Stimulated activated CD8-positive, alpha-beta memory T cell treated with anti-CD3 and anti-CD28 coated beads, Interleukin-7, amount 100 ng/mL, for 4 hours (primary cell): ENCODE measurements at places on chromosomes 16 and 17.

GRCh38 chr17:53655591-53655990, 167.1 kb upstream of the KIF2B start:
- DNase-seq = no peak

DNA sequence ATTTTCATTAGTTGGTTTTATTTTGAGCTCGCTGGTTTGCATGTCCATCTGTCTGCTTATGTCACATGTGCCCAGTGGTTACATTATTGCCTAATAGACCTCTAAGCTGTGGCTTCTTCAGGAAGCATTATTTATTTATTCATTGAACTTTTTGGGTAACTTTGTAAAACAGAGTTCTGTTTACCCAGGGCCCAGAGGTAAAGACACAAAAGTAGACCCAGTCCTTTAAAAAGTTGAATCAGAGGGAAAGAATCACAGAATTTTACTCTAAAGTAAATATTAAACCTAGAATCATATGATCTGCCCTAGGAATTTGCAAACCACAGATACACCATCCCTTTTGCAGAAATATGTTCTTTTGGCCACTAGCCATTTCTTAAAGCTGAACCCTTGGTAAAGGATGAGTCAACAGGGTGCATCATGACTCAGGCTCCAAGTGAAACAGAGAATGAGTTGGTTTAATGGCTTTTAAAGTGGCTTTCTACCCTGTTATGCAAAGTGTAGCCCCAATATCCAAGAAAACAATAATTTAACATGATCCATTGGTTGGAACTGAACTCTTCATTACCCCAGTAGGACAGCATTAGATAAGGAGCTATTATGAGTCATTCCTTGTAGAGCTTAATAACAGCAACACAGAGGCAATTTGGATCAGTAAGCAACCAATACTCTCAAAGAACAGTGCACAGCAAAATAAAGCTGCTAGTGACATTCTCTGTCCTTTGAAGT, 236.3 kb downstream of the KCNJ2 start:
- DNase-seq = no peak

GRCh38 chr17:61261001-61261637, 138.5 kb upstream of the TBX2 start:
- no peak for DNase-seq

DNA sequence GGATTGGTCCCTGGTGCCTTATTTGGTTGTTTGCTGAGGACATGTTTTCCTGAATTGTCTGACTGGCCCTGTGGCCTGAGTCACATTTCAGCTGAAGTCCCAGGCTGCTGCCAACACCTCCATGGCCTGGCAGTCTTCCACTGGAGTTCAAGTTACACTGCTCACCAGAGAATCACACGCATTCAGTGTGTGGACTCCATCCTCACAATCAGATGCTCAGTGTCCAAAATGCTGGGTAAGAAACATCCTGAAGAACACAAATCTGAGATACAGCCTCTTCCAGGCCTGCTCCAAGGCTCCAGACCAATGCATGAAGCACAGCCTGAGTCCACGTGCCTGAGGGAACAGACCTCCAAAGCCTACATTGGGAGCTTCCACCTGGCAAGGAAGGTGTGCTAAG, 19.2 kb downstream of the CD300LB start:
- DNase-seq = no peak

- DNase-seq = no peak
Observed at GRCh38 chr17:49333804-49334203, 28.2 kb downstream of the ZNF652 start.

GRCh38 chr17:66301864-66302741, at the start of gene PRKCA:
Gene PRKCA (plus strand): TSS chr17:66302613.
- peak; percentile 65 for DNase-seq

DNA sequence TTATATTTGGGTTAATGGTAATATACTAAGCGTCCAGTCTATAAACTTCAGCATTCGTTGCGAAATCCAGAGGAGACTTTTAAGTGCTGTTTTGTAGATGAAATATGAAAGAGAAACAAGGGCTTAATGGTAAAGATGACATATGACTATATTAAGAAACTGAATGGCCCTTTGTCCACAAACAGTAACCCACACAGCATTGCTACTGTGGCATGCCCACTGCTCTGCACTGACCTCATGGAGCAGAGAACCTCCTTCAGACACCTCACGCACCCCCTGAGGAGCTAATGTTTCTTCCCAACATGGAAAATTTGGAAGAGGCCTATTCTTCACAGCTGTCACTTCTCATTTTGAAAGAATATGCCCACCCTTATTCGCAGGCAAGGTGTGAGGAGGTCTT, 26.7 kb downstream of the ASPA start:
- no peak for DNase-seq

GRCh38 chr17:79830303-79830702, 8.9 kb downstream of the CBX4 start:
- no peak for DNase-seq

- DNase-seq = no peak
Observed at GRCh38 chr17:14605267-14605599, 304.4 kb downstream of the HS3ST3B1 start.

DNA sequence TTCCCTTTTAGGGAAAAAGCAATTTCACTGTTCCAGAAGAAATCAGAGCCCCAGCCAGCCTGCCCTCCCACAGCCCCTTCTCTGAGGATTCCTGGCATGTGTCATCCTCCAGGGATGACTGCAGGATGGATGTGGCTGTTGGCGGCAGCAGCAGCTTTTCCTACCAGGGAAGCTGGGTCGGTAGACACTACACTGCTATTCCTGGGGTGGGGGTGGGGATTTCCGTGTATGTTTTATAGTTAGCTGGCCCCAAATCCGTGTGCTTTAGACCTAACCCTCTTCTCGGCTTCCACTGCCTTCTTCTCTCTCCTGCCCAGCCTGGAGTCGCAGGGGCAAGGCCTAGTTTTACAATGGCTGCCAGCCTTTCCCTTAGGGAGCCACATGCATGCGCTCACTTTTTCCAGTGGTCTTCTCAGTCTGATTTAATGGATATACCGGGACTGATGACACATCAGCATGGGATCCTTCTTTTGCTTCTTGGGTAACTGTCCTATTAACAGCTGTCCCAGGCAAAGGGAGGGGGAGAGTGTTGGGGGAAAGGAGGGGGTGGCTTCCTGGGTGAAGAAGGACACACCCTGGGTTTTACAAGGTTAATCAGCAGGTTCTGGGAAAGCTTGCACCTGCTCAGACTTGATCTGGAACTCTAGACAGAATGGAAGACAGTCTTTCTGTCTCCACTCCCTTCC, 2.7 kb upstream of the NFE2L1 start:
- no peak for DNase-seq

DNA sequence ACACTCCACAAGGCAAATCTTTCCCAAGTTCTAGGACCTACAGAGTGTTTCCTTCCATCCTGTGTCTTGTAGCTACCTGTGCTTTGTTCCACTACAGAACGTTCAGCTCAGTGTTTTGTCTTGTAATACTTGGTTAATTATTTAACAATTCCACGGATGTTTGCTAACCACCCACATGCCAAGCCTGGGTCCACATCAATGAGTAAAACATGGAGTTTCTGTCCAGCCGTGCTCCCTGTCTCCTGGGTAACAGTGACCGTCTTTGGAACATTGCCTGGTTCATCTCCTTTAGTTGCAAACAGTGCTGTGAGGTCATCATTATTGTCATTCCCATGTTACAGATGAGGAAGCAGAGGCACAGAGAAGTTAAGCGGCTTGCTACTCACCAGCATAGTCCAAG, 41.3 kb downstream of the IRF8 start:
- DNase-seq = no peak

GRCh38 chr17:3474212-3474611, 1.6 kb upstream of the ASPA start:
- DNase-seq = no peak

DNA sequence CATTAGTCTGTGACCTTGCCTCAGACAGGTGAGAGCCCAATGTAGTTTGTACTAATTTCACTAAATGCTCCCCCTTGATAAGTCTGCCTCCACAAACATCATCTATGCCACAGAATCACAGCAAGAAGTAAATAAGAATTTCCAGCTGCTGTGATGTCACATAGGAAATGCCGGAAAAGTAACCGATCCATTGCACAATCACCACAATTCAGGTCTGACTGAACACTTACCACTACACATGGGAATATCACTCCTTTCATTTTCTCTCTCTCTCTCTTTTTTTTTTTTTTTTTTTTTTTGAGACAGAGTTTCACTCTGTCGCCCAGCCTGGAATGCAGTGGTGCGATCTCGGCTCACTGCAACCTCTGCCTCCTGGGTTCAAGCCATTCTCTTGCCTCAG, 79.0 kb upstream of the CDH11 start:
- DNase-seq = no peak

DNA sequence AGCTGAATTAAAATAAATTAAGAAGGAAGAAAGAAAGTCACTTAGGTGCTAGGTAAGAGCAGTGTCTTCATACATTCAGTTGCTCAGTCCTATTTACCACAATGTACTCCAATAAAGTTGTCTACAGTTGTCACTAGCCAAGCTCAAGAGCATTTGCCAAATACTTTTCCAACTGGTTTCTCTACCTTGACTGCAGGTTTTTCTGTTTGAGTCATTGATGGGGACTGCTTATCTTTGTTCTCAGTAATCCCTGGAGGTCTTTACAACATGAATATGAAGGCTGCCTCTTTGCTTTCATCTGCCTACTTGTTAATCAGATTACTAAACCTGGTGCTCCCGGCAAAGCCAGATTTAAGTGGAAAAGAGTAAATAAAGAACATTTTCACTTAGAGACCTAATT, 64.6 kb upstream of the CLEC18B start:
- no peak for DNase-seq

DNA sequence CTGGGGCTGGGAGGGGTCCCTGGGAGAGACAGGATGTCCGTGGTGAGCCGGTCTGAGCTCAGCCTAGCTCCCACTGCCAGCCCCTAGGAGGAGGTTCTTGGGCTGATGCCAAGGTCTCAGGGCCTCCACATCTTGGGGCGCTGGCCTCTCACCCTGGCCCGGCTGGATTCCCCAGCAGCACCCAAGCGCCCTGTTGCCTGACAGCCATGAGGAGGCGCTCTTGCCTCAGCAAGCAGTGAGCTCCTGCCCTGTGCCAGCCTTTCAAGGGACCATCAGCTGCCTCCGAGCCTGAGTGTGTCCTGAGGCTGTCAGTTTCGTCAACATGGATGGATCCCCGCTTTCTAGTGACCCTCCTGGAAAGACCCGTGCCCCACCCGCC, 234.9 kb upstream of the CIBAR2 start:
- DNase-seq = no peak

- DNase-seq = no peak
Observed at GRCh38 chr17:42702446-42702845, 20.1 kb downstream of the CNTNAP1 start.

GRCh38 chr17:4220655-4221054, 43.1 kb downstream of the ANKFY1 start:
- DNase-seq = no peak

DNA sequence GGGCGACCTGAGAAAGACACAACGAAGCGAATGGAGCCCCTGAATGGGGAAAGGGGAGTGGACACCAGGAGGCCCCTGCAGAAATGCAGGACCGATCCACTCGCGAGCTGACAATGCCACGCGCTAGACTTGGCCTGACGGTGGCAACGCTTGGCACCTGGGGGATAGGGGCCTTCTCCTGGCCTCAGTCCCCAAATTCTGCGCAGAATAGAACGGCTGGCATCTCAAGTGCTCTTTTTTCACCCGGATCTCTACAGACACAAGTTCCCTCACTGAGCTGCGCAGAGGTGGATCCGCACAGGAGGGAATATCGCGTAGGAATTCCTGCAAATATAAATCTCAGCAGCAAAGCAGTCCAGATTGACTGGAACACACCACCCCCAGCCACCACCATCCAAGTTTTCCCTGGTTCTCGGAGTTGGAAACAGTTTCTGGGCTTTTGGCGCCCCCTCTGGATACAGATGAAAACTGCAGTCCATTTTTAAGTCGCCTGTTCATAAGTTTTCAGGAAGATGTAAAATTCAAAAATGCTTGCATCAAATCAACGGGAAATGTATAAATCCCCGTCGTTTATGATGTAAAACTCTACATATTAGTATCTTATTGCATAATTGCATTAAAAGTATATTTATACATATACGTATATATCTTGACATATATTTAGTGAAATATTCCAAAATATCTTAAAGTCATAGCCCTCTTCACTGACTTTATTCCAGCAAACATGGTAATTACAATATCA, 2.3 kb upstream of the SOX9 start:
- no peak for DNase-seq

- no peak for DNase-seq
Observed at GRCh38 chr17:41284043-41284442, 8.5 kb downstream of the KRTAP9-7 start.

- no peak for DNase-seq
Observed at GRCh38 chr16:88608076-88608475, 30.3 kb upstream of the IL17C start.

- no peak for DNase-seq
Observed at GRCh38 chr16:84687715-84688114, 12.1 kb upstream of the USP10 start.

DNA sequence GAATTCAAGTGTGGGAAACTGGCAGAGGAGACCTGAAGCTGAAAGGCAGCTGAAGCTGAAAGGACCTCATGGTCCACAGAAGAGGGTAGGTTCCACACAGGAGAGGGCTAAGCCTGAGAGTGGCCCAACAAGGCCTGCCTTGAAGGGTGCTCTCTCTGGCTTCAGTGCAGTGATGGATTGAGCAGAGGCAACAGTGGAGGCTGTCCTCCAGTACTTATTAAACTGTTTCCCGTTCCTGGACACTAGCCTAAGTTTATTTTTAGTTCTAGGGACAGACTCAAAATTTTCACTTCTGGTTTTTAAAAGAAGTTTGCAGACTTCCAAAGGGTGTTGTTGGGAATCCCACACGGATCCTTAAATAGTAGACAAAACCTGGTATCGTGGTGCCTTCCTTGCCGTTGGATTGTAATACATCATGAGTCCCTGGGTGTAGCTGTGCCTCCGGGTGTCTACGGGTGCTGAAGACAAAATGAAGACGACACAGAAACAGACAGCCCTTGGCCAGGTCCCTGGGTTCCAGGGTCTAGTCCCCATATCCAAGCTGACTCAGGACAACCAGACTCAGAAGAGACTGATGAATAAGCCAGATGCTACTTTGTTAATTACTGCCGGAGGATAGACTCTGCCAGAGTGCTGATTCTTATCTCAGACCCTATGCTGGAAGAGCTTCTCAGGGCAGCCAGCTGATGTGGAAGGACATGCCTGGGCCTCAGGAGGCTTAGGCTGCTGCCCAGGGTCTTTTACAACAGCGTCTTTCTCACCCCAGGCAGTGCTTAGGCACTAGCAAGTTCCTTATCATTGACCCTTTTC, 7.1 kb upstream of the CMTM4 start:
- DNase-seq = no peak

DNA sequence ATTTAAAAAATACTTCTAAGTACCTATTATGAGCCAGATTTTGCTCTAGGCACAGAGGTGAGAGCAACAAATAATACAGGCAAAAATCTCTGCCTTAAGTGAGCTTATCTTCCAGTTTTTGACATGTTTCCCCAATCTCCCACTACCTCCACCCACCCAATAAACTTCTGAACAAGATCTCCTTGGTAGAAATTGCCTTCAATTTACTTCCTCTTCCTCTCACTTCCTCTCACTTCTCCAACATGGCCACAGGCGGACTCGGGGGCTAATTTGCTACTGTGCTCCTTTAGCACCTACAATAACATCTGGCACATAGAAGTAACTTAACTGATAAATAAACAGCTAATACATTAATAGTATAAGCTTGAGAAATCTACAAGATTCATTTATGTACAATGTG, 82.6 kb downstream of the CACNG1 start:
- DNase-seq = no peak

GRCh38 chr16:1917665-1918350, 407 bp downstream of the HS3ST6 start:
- DNase-seq = no peak

- no peak for DNase-seq
Observed at GRCh38 chr17:72407336-72407909, 286.6 kb downstream of the SOX9 start.
